Motor neuron (in vitro differentiated cells): ENCODE measurements at places on chromosomes 2 and 18. TPM values are rescaled to one million over a fixed set of nuclear protein-coding genes. Genes with fewer than 3 reads are reported as not detected.

Gene MDH1B
- total RNA-seq, result 3.5 and 4.4 TPM in 2 replicates

Gene AQP4
- 0.15 TPM in 1 of 2 replicates, not detected in the other for total RNA-seq

Gene SLC9A4
- 0.13 and 0.23 TPM in 2 replicates for total RNA-seq

Gene LYPD1
- 1.3 and 1.8 TPM in 2 replicates for total RNA-seq

Gene UGT1A5
- total RNA-seq, result 0.45 TPM in 1 of 2 replicates, not detected in the other

Gene EPC2
- total RNA-seq, result 25.3 and 27.4 TPM in 2 replicates

Gene SLC14A1
- 0.14 and 0.21 TPM in 2 replicates for total RNA-seq

Gene SPHKAP
- 0.08 and 0.09 TPM in 2 replicates for total RNA-seq

Gene LAMA3
- total RNA-seq, result 0.22 and 0.44 TPM in 2 replicates

Gene CCDC148
- total RNA-seq, result 1.0 TPM in 2 replicates

Gene PLEK
- total RNA-seq, result 0.06 TPM in 1 of 2 replicates, not detected in the other

Gene ACTR3
- 86.7 and 92.8 TPM in 2 replicates for total RNA-seq

Gene KCNG2
- total RNA-seq, result 0.35 TPM in 1 of 2 replicates, not detected in the other

Gene TWSG1
- total RNA-seq, result 36.4 and 45.6 TPM in 2 replicates

Gene FAM237A
- total RNA-seq, result 7.3 and 8.9 TPM in 2 replicates

Gene ING5
- 23.2 and 24.2 TPM in 2 replicates for total RNA-seq

Gene UGT1A6
- not detected in 2 replicates for total RNA-seq

Gene LINC00305
- not detected in 2 replicates for total RNA-seq

Gene PAX3
- total RNA-seq, result 0.76 and 1.1 TPM in 2 replicates

Gene GATA6
- 0.15 and 0.24 TPM in 2 replicates for total RNA-seq

Gene POTEE
- 0.11 and 0.15 TPM in 2 replicates for total RNA-seq

Gene CABYR
- total RNA-seq, result 6.8 TPM in 2 replicates

Gene RPRM
- total RNA-seq, result 63.0 and 73.5 TPM in 2 replicates

Gene HTR2B
- 0.27 and 0.67 TPM in 2 replicates for total RNA-seq

Gene CFC1
- 0.58 TPM in 1 of 2 replicates, not detected in the other for total RNA-seq

Gene CNGA3
- 2.1 and 3.5 TPM in 2 replicates for total RNA-seq

Gene CAPN13
- total RNA-seq, result 0.57 and 0.87 TPM in 2 replicates

Gene FKBP1B
- 50.1 and 50.9 TPM in 2 replicates for total RNA-seq

Gene BOLL
- total RNA-seq, result not detected in 2 replicates

Gene MROH2A
- 0.05 and 0.29 TPM in 2 replicates for total RNA-seq

Gene FAP
- 274 and 322 TPM in 2 replicates for total RNA-seq

Gene ABCG8
- 0.17 and 0.23 TPM in 2 replicates for total RNA-seq
